ENCODE measurements at places on chromosomes 5 and 9.

DNA sequence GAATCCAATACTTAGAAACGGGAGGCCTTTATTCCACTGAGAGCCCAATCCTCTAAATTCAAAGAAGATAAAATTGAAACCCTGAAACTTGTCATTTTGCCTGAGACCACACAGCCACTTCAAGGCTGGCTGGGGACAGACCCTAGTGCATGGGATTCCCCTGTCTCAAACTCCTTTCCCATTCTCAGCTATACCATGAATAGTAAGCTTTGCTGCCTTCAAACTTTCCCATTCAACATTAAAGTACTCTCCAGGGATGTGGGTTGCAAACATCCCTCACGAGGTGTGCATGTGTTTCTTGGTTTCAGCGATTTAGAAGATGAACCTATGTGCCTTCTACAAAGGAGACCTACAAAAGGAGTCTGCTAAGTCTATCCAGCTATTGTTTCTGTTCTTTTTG lies 64.6 kb downstream of the GABRB2 start:
- no peak for DNase-seq

GRCh38 chr5:1189269-1189668 lies 12.1 kb upstream of the SLC6A19 start:
- DNase-seq = no peak

DNA sequence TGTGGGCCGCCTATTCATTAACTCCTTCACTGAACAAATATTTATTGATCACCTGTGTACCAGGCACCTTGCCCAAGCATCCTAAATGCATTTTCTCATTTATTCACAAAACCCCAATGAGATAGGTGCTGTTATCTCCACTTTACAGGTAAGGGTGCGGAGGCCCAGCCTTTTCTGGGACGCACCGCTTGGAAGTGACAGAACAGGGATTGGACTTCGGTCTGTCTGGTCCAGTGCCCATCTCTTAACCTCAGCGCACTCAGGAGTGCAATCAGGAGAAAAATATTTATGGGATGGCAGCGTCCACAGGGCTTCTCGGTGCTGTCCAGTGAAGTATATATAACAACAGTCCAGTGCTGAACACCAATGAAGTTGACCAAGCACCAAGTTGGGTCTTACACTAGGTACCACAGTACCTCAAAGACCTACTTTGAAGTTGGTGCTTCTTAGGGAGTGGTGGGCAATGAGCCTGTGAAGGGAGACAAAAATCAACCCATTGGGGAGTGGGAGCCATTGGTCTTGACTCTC lies 18.9 kb upstream of the GARNL3 start:
- no peak for DNase-seq

- DNase-seq = no peak
Observed at GRCh38 chr5:150109921-150110320, 23.6 kb upstream of the CSF1R start.

DNA sequence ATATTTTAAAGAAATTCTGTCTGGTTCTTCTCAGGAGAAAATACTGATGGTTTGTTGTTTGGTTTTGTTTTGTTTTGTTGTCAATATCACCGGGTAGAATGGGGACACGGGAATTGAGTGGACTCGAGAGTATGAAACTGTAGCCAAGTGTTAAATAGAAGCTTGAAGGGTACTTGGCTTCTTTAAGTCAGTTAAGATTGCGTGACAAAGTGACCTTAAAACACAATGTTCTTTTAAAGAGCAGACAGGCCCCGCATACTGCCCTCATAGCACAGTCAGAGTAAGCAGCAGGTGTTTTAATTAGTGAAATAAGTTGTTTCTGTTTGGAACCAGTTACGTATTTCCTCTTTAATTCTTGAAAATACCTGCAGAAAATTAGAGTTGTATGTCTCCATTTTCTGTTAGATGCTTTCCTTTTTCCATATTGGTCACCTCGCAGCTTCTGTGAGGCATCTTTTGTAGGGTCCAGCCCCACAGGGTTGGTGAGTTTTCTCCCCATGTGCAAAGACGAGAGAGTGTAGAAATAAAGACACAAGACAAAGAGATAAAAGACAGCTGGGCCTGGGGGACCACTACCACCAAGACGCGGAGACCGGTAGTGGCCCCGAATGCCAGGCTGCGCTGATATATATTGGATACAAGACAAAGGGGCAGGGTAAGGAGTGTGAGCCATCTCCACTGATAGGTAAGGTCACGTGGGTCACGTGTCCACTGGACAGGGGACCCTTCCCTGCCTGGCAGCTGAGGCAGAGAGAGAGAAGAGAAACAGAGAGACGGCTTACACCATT lies 9.6 kb downstream of the TRIP13 start:
- no peak for DNase-seq

DNA sequence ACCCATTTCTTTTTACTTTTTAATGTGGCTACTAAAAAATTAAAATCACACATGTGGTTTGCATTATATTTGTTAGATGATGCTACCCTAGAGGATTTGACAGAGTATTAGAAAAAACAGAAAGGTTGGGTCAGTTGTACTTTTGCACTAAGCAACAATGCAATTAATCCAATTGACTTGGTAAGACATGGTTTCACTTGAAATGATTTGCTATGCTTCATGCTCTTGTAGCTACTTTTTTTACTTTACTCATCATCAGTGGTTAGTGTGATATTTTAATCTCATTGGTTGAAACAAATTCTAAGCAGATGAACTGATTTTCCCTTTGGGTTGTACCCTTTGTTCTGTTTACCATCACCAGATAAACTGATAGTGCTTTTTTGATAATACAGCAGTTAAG lies 39.4 kb downstream of the HMHB1 start:
- no peak for DNase-seq

GRCh38 chr5:77168161-77168878 lies 42.2 kb upstream of the PDE8B start:
- no peak for DNase-seq

GRCh38 chr9:113463418-113464285 lies at the start of gene RGS3:
RGS3 (plus strand) TSS chr9:113463727; CDS start chr9:113463803, 76 bp downstream.
- DNase-seq = no peak

DNA sequence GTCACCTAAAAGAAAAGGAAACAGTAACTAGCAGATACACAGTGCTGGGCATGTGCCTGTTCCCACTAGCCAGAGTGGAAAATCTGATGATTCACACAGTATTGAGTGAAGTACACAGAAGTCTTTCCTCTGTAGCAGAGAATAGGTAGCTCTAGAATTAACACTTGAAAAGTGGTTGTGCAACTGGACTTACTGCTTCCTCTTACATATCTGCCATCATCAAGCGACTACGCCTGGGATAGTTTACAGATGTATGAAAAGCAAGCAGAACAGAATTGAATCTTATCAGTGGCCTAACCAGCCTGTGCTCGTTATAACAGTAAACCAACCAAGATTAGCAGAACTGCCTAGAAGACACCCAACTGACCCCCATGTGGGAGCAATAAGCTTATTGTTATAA lies 130.6 kb downstream of the DTWD2 start:
- no peak for DNase-seq

GRCh38 chr9:133437753-133438531 lies 15.8 kb downstream of the ADAMTS13 start:
- DNase-seq = no peak

GRCh38 chr5:122022966-122023365 lies 55.1 kb downstream of the LOX start:
- DNase-seq = no peak

DNA sequence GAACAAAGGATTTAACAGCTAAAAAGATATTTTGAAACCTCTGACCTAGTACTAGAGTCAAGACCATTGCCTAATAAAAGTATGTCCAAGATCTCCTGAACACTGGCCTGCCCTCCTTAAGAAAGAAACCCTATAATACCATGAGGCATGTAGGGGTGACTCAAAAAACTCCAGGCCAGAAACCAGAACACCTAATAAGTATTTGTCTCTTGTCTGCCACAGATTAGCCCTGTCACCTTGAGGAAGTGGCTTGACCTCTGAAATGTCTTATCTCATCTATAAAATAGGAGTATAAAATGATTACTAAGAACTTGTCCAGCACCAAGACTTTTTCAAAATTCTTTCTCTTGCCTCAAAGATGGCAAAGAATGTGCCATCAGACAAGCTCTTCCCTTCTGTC lies 125.5 kb upstream of the RASGRF2 start:
- DNase-seq = no peak

DNA sequence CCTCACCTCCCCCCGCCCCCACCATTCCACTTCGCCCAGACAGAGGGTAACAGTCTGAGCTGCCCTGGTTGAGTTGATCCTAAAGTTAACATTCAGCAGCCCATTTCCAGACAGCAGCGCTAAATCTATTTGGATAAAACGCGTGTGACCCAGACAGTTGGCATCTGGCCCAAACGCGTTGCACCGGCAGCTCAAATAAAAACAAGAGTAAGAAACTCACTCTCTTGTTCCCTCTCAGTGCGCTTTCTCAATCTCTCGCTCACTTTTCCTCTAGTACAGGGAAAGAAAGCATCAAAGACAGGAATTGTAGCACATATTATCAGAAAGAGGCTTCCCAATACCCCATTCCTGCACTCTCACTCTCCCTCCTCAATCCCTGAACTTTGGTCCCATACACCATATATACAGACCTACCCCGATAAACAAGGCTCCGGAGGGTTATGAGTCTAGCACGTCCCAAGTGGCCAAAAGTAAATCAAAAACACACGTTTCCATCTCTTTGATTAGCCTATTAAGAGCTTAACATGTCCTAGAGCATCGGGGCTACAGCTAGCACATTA lies 1.3 kb downstream of the ADAMTS6 start:
- DNase-seq = no peak

- no peak for DNase-seq
Observed at GRCh38 chr9:137975527-137975913, 97.9 kb downstream of the CACNA1B start.

DNA sequence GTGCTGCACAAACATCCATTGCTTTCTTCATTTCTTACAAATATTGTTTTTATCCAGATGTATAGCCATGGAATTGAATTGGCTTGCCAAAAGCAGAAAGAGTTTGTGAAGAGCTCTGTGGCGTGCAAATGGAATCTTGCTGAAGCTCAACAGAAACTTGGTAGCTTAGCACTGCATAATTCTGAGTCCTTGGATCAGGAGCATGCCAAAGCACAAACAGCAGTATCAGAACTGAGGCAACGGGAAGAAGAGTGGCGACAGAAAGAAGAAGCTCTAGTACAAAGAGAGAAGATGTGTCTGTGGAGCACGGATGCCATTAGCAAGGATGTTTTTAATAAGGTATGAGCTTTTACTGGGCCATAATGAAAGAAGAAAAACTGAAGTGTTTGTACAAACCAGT lies 5.5 kb downstream of the CDC37L1 start:
- no peak for DNase-seq

GRCh38 chr5:2111569-2112105 lies 228.9 kb upstream of the IRX4 start:
- no peak for DNase-seq
